Fibroblast of skin of scalp (primary cell): ENCODE measurements at places on chromosomes 3 and 15.

DNA sequence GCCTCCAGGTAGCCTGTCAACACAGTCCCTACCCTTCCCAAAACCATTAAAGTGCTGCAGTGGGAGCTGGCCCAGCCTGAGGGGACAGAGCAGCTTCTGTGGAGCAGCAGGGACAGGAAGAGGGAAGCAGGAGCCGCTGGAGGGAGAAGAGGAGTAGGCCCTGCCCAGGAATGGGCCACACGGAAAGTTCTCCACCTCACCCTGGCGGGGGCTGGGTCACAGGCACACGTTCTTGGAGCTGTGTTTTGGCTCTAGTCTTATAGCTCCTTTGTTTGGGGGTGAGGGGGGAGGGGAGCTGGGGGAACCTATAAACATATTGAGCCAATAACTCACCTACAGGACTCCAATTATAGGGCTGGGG is 508.6 kb downstream of the SHQ1 start:
- no peak for DNase-seq

GRCh38 chr3:53731934-53732624 is 114.1 kb downstream of the CHDH start:
- no peak for DNase-seq

GRCh38 chr3:126326629-126327028 is 30.6 kb downstream of the KLF15 start:
- DNase-seq, result no peak

DNA sequence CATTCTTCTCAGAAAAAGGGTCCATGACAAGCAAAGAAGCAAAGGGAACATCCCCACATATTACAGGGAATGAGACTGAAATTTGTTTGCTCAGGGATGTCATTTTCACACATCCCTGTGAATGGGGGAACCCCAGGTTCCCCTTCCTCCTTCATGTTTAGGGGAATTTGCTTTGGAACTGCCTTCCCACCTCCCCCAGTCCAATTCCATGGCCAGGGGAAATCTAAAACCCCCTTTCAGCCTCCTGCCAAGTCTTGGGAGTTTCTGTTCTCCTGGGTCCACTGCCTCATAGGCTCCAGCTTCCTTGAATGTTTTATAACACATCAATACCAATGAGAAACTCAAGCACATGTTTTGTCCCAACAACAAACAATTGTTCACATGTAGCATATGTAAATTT is 297.5 kb upstream of the CTNNB1 start:
- no peak for DNase-seq

GRCh38 chr3:122025296-122025695 is 3.2 kb upstream of the ILDR1 start:
- no peak for DNase-seq

- DNase-seq, result no peak
These were observed 206.1 kb downstream of the TIGIT start for GRCh38 chr3:114499976-114500375.

- no peak for DNase-seq
These were observed 14.0 kb downstream of the FBXL22 start for GRCh38 chr15:63611177-63611576.
